Activated CD4-positive, alpha-beta T cell treated with anti-CD3 and anti-CD28 coated beads, Interleukin-2, amount 10 ng/mL, durations not matched to agents 7 days and 5 days (primary cell): ENCODE measurements at places on chromosomes 2 and 18.
A peak's percentile ranks its signal among the peaks of the same experiment; 100 is the strongest.

GRCh38 chr2:15965564-15966019 is 25.2 kb downstream of the MYCN start:
- DNase-seq: peak; percentile 45

DNA sequence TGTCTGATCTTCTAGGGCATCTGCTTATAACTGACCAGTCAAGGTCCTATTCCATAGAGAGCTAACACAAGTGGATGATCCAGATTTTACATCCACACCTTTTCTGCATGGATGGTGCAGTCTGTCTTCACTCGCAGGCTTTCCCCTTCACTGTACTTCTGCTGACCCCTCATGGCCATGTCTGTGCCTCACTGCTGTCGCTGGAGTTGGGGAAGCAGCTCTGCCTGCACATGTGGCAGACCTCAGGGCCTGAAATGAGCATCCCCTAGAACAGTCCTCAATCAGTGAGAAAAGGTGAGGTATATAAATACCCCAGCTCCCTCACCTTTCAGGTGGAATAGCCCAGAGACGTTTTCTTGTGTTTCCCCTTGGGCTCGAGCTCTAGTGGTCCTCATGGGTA is 233.8 kb downstream of the ANKRD36B start:
- DNase-seq: no peak

GRCh38 chr2:124501575-124502152 is 476.6 kb downstream of the CNTNAP5 start:
- DNase-seq: no peak

- DNase-seq: no peak
Observed at GRCh38 chr2:14418115-14418514, 214.4 kb upstream of the LRATD1 start.

GRCh38 chr2:134758633-134759032 is 39.8 kb upstream of the TMEM163 start:
- DNase-seq: no peak

DNA sequence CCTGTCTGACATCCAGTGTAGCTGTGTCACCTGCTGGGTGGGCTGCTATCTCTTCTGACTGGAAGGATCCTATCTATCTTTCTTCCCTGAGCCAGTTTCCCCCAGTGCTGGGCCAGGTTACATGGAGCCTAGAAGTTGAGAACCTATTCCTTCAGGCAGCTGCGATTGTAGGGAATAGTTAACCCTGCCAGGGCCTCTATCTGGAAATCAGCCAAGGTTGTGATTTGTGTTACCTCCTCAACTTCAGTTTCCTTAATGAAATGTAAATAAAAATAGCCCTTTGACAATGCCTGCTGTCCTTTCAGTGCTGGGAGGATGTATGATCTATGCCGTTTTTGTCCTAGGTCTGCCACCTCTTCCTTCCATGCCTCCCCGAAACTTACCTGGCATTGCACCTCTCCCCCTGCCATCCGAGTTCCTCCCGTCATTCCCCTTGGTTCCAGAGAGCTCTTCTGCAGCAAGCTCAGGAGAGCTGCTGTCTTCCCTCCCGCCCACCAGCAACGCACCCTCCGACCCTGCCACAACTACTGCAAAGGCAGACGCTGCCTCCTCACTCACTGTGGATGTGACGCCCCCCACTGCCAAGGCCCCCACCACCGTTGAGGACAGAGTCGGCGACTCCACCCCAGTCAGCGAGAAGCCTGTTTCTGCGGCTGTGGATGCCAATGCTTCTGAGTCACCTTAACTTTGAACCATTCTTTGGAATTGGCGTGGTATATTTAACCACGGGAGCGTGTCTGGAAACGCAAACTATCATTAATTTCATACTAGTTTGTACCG is 36.6 kb downstream of the GORASP2 start:
- DNase-seq: no peak

GRCh38 chr2:26970928-26971627 is 641 bp downstream of the MAPRE3 start:
- DNase-seq: no peak

DNA sequence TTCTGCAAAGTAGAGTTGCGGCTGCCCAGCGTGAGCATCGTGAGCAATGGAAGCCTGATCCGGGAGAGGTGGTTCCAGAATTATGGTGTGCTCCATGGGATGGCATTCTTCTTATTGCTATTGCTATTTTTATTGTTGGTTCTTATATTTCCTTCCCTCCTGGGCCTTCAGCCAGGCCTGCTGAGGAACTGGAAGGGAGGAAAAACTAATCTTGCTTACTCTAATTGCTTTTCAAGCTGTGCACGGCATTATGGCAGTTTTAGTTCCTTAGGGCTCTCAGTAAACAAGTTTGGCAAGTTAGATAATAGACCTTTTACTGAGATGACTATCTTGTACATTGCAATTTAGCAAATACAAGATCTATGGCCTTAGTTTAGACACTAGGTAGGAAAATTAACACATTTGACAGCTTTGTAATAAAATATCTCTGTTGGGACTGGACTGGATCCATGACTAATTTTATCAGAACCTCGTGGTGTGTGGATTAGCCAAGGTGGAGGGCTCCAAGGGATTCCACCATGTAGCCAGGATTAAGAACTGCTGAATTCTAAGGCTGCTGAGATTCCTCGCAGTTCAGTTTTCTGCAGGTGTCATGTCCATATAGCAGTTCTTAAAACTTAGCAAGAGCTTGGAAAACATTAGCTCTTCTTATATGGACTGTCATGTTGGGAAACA is 6.0 kb downstream of the RSAD2 start:
- no peak for DNase-seq

- DNase-seq: peak; percentile 72
Observed at GRCh38 chr2:135913727-135914365, 37.6 kb upstream of the MCM6 start.

GRCh38 chr2:44945676-44946371 is 4.3 kb downstream of the SIX3 start:
- no peak for DNase-seq

DNA sequence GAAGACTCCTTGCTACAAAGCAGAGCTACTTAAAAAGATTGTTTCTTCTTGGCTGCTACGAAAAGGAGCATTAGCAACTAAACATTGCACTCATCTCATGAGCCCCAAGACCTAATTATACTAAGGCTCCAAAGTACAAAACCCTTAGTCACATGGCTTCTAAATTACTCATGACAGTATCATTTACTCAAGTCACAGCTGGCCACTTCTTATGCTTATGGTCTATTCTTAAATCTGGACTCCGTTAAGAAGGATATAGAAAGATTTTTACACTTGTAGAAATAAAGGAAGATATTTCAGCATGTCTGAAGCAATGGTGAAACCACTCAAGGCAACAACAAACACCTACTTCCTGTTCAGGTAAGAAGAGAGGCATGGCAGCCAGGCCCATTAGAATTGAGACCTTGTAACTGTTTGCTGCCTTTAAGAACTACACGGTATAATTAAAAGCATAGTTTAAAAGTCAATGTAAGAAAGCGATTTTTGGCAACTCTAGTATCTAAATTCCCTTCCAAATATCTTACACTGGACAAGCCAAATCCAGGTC is 12.7 kb downstream of the ANKRD44 start:
- DNase-seq: no peak
